Calu3 (cell line): ENCODE measurements at places on chromosomes 1 and 21. TPM values are rescaled to one million over a fixed set of nuclear protein-coding genes. Genes with fewer than 3 reads are reported as not detected.
A peak's percentile ranks its signal among the peaks of the same experiment; 100 is the strongest.

DNA sequence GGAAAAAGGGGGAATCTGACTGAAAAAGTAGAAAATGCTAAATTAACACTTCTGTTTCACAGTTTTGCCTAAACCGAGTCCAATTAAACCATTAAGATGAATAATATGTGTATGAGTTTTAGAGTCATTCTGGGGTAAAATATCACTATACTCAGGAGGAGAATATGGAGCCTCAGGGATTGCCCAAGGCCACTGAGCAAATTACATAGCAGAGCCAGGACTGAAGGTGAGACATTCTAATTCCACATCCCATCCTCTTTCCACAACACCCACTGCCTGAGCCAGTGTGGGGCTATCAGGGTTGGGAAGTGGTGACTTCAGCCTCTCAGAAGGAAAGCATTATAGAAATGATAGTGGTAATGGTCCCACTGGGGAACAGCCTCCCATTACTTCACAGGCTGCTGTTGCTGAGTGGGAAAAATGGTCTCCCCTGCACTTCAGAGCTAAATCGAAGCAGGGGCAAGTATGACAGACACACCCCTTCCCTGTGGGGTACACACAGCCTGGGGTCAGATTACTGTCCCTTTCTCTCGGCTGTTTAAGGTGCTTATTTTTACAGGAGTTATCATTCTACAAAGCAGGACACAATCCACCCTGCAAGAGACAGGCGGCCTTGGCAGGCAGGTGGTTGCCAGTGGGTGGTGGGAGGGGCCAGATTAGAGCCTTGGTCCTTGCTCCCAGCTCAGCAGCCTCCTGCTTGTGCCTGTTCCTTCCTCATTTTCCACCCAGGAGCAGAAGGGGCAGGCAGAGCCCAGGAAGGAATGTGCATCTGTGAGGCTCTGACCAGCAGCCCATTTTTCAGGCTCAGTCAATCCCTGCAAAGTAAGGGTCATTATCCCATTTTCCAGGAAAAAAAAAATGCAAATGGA is 9.5 kb upstream of the BCAR3 start:
- H3K4me1 ChIP-seq: peaks cover 2% of the 10 kb centered on the region
- no peaks in the 10 kb centered on the region for H3K27me3 ChIP-seq
- H3K36me3 ChIP-seq: no peaks in the 10 kb centered on the region
- no peak overlapping the region for H3K4me3 ChIP-seq
- H3K27ac ChIP-seq: no peak overlapping the region
- DNase-seq: peak; percentile 39

GRCh38 chr1:39726600-39726999 is 12.1 kb upstream of the PPIE start:
- no peaks in the 10 kb centered on the region for H3K4me1 ChIP-seq
- peaks cover 84% of the 10 kb centered on the region for H3K27me3 ChIP-seq
- DNase-seq: no peak
- no peak overlapping the region for H3K4me3 ChIP-seq
- H3K27ac ChIP-seq: no peak overlapping the region

DNA sequence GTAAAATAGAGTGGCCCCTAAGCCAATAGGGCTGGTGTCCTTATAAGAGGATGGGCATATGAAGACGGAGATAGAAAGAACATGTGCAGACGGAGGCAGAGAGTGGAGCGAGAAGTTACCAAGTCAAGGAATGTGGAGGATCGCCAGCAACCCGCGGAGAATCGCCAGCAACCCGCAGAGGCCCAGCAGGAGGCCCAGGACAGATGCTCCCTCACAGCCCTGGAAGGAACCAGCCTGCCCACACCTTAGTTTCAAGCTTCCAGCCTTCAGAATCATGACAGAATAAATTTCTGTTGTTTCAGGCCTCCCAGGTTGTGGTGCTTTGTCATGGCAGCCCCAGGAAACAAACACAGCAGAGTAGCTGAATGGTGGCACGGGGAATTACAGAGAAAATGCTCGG is 9.6 kb downstream of the CLDN14 start:
- DNase-seq: no peak
- no peak overlapping the region for H3K4me3 ChIP-seq
- no peaks in the 10 kb centered on the region for H3K27me3 ChIP-seq
- peaks cover 15% of the 10 kb centered on the region for H3K4me1 ChIP-seq

GRCh38 chr1:32234792-32235191 is 12.2 kb upstream of the FAM167B start:
- H3K4me3 ChIP-seq: no peak overlapping the region
- no peak overlapping the region for H3K27ac ChIP-seq
- H3K4me1 ChIP-seq: no peaks in the 10 kb centered on the region
- H3K36me3 ChIP-seq: peaks cover 19% of the 10 kb centered on the region

DNA sequence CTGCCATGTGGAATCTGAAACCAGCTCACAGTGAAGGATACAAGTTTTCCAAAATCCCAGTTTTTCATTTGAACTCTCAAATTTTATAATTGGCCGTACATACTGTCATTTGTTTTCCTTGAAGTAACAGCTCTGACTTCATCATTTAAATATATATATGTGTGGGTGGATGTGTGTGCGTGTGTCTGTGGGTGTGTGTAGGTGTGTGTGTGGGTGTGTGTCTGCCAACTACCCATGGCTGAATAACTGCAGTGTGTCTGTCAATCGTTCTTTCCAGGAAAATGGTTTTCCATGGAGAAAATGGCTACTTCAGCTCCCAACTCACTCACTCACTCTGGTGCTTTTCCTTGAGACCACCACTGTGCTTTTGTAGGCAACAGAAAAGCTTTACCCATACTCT is 169.0 kb downstream of the PLPP3 start:
- H3K27me3 ChIP-seq: no peaks in the 10 kb centered on the region
- no peak overlapping the region for H3K4me3 ChIP-seq
- no peak for DNase-seq
- H3K4me1 ChIP-seq: peaks cover 31% of the 10 kb centered on the region

GRCh38 chr1:9615316-9616063 is 26.8 kb downstream of the TMEM201 start:
- no peak overlapping the region for H3K27ac ChIP-seq
- H3K4me3 ChIP-seq: no peak overlapping the region
- peaks cover 14% of the 10 kb centered on the region for H3K27me3 ChIP-seq
- H3K4me1 ChIP-seq: no peaks in the 10 kb centered on the region

DNA sequence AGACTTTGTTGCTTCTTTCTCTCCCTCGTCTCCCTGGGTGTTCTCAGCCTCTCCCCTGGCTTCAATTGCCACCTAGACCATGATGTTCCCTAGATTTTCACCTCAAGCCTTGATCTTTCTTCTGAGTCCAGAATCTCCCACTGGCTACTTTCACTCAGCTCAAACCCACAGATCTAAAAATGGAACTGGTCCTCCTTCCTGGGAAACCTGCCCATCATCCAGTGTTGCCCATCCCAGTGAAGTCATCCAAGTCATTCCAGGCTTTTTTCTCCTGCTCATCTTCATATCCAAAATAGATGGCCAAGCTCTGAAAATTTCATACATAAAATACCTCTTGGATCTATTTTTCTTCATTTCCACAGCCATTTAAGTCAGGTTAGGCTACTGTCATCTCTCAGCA is 347.4 kb downstream of the KCNH1 start:
- H3K4me1 ChIP-seq: no peaks in the 10 kb centered on the region
- no peaks in the 10 kb centered on the region for H3K36me3 ChIP-seq
- no peak overlapping the region for H3K4me3 ChIP-seq
- peaks cover 71% of the 10 kb centered on the region for H3K27me3 ChIP-seq
- H3K27ac ChIP-seq: no peak overlapping the region

DNA sequence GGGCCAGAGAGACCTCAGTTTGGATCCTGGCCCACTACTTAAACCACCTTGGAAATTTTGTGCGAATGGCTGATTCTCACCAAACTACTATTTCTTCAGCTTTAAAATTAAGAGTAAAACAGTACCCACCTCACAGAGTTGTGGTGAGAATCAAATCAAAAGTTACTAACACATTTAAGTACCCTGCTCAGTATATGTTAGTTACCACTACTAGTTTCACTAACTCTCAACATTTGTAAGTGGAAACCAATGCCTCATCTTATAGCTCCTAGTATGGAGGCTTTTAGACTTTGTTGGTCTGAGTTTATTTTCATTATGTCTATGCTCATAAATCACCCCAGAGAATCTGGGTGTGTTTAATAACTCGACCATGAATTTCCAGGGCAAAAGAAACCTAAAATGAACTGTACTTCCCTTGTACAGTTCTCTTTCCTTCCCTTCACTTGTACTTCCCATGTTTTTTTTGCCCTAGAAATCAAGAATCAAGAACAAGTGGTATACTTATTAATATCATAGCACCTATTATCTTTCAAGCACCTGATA is 11.6 kb upstream of the SERBP1 start:
- H3K4me1 ChIP-seq: no peaks in the 10 kb centered on the region
- no peak overlapping the region for H3K4me3 ChIP-seq
- no peak for DNase-seq
- no peaks in the 10 kb centered on the region for H3K36me3 ChIP-seq
- H3K27ac ChIP-seq: no peak overlapping the region
- H3K27me3 ChIP-seq: no peaks in the 10 kb centered on the region

GRCh38 chr1:64282351-64282750 is 78.9 kb downstream of the UBE2U start:
- peak overlapping the region; percentile 32 for H3K27ac ChIP-seq
- H3K4me3 ChIP-seq: no peak overlapping the region
- H3K36me3 ChIP-seq: no peaks in the 10 kb centered on the region
- peak; percentile 65 for DNase-seq
- peaks cover 25% of the 10 kb centered on the region for H3K4me1 ChIP-seq

GRCh38 chr1:79322511-79323027 is 316.0 kb upstream of the ADGRL4 start:
- H3K36me3 ChIP-seq: peaks cover 12% of the 10 kb centered on the region
- H3K27me3 ChIP-seq: no peaks in the 10 kb centered on the region
- H3K4me1 ChIP-seq: peaks cover 25% of the 10 kb centered on the region
- H3K4me3 ChIP-seq: peak overlapping the region; percentile 4
- DNase-seq: no peak
- peak overlapping the region; percentile 89 for H3K27ac ChIP-seq

GRCh38 chr1:62906428-62906886 is 122.5 kb downstream of the ATG4C start:
- H3K27me3 ChIP-seq: no peaks in the 10 kb centered on the region
- no peak for DNase-seq
- no peak overlapping the region for H3K4me3 ChIP-seq
- H3K4me1 ChIP-seq: no peaks in the 10 kb centered on the region
- H3K36me3 ChIP-seq: no peaks in the 10 kb centered on the region

Gene LCE6A
- not detected in 2 replicates for total RNA-seq

Gene MTF2
- 46.6 and 47.1 TPM in 2 replicates for total RNA-seq

Gene CADM3
- total RNA-seq: not detected in 2 replicates
